Astrocyte of the cerebellum (primary cell): ENCODE measurements at places on chromosomes 4 and X.

GRCh38 chr4:8053688-8054449 lies 104.7 kb downstream of the ABLIM2 start:
- DNase-seq, result no peak

DNA sequence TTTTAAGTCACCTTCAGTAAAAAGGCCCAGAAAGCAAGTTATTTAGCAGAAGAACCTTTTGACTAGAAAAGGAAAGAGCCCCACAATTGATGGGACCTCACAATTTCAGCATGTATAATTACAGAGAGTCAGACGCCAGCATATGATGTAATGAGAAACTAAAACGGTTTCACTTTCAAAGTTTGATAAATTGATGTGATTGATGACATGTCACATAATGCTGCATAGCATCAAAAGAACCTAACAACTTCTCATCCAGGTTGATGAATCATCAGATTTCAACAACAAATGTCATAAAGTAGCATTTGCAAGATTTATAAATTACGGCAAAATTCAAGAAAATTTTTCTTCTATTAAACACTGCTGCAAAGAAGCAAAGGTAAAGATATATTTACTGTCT lies 3.9 kb upstream of the GAR1 start:
- no peak for DNase-seq

- no peak for DNase-seq
Observed at GRCh38 chrX:136819031-136819703, 38.4 kb upstream of the ARHGEF6 start.

- DNase-seq, result no peak
Observed at GRCh38 chrX:134801267-134801666, 143.0 kb upstream of the PLAC1 start.

DNA sequence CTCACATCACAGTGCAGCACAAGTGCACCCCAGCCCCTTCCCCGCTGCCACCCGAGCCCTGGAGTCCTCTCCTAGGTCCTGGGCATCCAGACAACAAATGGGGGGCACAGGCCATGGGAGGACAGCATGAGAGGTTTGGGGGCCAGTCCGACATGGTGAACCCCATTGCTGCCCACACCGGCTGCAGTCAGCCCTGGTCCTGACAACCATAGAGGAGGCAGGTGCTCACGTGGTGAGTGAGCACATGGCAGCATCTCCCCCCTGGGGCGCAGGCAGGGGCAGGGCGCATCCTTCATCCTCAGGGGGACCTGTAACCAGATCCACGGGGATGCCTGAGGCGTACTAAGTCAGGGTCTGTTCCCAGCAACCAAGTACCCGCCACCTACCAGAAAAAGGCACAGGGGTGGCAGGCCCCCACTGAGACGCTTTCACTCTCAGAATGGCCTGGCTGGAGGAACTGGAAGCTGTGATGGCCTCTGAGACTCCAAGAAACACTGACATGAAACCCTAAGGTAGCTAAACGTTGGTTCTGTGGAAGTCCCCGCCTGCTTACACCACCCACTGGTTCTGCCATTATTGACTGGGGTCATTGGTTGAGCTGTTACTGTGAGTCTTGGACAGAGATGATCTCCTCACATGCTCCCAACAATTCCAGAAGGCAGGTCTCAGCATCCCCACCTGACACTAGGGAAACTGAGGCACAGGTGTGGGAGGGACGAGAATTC lies 6.5 kb downstream of the ZFYVE28 start:
- no peak for DNase-seq
